ENCODE measurements at places on chromosomes 3 and 15.
A peak's percentile ranks its signal among the peaks of the same experiment; 100 is the strongest.

GRCh38 chr3:59865351-59865750, 815.5 kb upstream of the CFAP20DC start:
- DNase-seq = no peak

- DNase-seq = no peak
Measured at GRCh38 chr15:98525661-98526001, 122.7 kb upstream of the IGF1R start.

GRCh38 chr3:98325055-98325454, 28.6 kb upstream of the OR5K4 start:
- no peak for DNase-seq

DNA sequence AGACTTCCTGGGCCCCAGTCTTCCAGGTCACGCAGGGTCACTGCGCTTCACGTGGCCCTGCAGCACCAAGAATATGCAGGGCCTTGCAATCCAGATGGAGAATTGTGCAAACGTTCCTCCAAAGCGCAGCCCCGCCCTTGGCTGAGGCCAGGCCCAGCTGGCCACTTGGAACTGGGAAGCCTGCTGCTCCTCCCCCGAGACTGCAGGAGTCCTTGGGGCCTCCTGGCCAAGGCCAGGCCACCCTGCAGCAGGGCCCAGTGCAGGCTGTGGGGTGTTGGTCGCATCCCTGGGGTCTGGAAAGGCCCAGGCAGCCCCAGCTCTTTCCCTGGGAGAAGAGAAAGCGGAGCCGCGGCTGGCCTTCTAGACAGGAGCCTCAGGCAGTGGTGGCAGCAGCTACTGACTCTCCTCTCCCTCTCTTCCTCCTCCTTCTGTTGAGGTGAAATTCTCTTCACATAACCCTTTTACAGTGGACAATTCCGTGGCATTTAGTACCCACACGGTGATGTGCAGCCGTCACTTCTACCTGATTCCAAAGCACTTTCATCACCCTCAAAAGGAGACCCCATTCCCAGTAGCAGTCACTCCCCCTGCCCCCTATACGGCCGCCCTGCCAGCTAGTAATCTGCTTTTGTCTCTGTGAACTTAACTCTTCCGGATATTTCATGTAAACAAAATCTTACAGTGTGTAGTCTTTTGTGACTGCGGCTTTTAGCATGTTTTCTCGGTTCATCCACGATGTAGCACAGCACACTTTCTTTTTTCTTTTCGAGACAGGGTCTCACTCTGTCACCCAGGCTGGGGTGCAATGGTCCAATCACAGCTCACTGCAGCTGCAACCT, 103.9 kb downstream of the TMEM266 start:
- DNase-seq = no peak

DNA sequence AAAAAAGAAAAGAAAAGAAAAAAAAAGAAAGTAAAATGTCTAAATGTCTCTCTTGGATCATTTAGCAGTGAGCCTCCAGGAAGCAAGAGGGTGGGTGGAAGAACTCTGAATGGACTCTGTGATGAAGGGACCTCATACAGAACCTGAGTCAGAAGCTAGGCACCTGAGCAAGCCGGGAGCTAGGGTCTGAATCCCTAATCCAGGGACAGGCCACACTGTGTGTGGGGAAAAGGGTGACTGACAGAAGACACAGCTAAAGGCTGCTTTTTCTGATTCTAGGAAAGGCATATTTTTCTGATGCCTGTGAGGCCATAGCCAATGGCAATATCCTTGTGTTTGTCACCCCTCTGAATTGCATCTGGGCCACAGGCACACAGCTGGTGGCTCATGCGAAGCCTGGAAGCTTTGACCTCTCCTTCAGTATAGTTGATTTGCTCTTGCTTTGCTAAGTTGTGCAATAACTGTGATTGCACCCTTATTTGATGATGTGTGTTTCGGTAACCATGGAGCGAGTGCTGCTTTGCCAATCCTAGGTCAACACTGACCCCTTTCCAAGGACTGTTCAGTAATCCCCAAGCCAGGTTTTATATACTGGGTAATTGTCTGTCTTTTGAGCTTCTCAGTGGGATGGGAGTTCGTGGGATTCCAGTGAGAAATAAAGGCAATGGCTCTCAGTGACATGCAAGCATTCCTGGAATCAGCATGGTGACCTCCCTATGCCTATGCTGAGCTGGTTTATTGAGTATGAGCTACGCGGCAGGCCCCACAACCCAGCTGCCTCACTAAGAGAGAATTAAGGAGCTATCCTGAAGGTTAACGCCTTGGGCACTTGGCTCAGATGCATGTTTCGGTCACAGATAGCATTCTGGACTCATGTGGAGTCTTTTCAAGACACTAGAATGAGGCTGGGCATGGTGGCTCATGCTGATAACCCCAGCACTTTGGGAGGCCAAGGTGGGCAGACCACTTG, 49.0 kb upstream of the OSBPL11 start:
- no peak for DNase-seq

DNA sequence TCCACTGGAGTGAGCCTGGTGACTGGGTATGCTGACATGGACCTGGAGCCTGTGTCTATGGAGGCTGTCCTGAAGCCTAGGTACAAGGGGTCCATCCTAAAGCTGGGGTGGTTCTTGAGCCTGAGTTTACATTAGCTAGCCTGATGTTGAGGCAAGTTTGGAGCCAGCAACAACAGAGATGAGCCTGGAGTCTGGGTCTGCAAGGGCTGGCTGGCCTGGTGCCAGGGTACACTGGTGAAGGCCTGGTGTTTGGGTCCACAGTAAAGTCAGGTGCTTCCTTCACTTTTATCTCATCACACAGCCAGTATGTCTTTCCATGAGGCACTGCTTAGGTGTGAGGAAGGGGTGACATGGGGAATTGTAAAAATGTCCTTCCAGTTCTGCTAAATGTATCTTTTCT, 49.5 kb downstream of the TP63 start:
- DNase-seq = no peak

DNA sequence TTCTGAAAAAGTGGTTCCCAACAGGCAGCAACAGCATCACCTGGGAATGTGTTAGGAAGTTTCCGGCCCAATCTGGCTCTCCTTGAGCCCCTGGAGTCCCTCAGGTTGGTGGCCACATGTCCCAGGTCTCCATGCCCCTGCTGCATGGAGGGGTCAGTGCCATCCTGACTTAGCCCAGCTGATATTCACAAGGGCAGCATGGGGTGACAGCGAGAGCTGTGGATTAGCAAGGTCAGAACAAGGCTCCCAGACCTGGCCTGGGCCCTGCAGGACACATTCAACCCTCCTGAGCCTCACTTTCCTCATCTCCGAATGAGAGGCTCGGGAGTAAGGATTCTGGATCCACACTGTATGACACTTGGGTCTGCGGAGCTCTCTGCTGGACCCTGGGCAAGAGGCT, 243.8 kb upstream of the TLE3 start:
- no peak for DNase-seq

- no peak for DNase-seq
Measured at GRCh38 chr3:173912126-173912525, 514.6 kb downstream of the NLGN1 start.

GRCh38 chr3:70933105-70933810, 620.8 kb upstream of the MDFIC2 start:
- no peak for DNase-seq

DNA sequence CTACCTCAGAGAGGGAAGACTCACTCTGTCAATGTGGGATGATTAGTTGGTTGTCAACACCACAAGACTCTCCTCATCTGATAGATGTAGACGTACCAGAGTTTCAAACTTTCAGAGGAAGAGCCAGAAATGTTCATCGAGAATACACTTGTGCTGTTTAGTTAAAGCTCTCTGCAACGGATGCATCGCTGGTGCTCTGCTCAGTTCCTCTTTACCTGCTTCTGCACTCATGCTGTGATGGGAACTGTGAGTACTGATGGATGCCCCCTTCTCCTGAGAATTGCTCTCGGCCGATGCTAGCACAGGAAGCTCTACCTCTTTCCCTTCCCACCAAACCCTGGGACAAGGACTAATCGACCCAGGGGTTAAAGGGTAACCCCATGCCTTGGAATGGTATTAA, 51.8 kb upstream of the CCDC54 start:
- DNase-seq = no peak

- no peak for DNase-seq
Measured at GRCh38 chr15:73723191-73723590, 30.0 kb downstream of the INSYN1 start.

DNA sequence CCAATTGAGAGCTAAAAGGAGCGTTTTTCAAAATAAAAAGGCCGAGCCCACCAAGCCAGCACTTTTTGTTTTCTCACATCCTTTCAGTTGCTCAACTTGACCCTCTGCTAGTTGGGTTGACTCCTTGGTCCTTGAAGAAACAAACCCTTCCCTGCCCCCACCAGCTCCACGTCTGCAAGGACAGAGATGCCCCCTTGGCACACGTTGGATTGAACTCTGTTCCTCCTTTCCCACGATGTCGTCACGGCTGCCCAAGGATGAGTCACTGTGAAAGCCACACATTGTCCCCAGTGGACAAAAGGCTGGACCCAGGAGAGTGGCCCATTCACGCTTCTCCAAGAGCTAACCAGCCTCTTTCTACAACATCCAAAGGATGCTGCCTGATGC, 43.0 kb upstream of the SPATA12 start:
- no peak for DNase-seq

DNA sequence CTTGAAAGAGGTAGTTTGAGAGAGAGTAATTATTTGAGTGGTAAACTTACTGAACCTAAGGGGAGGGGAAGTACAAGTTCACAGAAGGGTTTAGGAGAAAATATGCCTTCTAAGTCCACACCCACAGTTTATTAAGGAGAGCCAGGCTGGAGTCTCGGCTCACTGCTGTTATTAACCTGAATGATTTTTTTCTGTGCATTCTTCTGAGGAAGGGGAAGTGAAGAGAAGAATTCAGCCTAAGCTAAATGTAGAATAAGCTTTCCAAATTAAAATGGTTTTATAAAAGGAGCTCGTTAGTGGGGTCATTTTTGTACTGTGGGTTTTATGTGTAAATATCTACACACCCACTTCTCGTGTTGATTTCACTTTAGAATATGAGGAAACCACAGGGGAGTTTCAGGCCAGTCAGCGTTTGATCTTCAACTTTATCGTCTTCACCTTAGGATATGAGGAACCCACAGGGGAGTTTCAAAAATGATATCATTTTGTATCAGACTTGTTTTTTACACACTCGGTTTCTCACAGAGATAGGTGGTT, 1.5 kb downstream of the WHAMM start:
- peak; percentile 13 for DNase-seq

DNA sequence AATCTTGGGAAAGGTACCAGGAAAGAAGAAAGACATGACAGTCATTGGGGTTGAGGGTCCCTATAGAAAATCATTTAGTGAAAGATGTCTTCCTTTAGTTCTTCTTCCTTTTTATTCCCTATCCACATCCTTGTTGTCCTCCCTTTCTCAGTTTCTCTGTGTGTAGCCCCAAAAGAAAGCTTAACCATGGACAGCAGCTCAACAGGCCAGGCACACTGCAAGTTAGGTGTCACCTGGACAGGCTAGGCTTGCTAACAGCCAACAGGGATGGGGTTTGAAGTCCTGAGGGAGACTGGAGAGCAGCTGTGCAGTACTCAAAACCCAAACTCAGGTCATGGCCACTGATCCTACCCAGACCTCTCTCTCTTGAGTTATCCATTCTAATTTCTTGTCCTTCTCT, 543.1 kb downstream of the TUSC7 start:
- no peak for DNase-seq
